IMR-90 (cell line): ENCODE measurements at places on chromosomes 1 and 21.

DNA sequence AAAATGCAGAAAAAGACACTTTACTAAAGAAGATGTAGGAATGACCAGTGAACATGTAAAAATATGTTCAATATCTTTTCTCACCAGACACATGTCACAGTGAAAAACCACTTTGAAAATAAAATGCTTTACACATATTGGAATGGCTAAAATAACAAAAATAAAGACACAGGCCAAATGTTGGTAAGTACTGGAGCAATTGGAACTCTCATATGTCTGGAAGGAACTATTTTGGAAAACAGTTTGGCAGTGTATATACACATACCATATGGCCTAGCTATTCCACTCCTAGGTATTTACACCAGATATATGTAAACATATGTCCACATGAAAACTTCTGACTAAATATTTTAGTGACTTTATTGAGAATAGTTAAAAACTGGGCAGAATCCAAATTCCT lies 927.2 kb downstream of the BRINP3 start:
- DNase-seq: no peak

DNA sequence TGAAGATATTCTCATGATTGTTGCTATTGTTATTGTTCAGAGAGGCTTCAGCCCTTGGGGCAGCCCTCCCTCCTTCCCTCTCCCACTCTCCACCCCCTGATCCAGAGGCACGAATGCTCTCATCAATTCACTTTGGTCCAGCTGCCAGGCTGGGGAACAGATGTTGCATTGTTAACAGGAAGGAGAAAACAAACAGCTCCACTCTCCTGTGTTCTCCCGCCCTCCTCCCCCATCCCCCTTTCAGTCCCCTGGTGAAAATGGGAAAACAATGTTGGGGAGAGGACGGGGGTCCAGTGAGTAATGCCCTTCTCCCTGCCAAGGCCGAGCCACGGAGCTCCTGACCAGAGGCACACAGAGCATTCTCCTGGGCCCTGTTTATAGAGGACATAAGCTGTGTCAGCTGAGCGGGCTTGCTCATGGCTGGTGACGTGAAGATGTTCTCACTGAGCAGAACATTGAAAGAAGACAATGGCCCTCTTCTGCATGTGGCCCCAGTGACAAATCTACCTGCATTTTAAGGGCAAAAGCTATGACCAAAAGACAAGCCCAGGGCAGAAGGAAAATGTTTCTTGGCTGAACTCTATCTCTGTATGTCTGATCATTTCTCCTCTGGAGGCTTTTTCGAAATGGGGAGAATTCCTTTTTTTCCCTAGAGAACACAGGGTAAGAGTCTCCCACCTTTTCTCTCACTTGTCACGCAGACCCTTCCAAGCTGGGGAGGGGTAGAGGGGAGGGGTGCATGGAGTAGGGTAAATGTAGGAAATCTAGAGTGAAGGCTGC lies 111.7 kb downstream of the GLUL start:
- no peak for DNase-seq

DNA sequence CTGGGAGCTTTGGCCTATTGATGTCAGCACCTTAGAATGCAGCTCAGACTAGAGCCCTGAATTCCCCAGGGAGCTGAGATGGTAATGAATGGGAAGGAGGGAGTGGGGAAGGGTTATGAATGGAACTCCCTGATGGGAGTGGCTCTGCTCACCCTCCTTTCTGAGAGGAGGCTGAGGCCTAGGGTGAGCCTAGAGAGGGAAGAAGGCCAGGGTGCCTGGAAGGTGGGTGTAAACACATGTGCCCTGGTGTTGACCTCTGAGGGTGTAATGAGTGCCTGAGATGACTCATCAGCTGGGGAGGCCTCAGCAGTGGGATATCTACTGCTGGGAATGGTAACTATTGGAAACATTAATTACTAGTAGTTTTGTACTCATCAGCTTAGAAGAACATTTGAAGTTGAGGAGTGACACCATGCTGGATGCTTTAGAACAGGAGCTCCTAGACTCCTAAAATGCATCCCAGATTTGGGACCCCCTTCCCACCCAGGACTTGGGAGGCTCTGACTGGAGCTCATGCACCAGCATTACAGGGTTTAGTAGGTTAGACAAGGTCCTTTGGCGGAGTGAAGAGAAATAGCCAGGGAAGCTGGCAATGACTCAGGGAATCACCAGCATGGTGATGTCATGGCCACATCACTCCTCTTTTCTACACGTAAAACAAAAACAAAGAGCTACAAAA lies 16.0 kb upstream of the PIGV start:
- DNase-seq: peak; percentile 99

- peak; percentile 38 for DNase-seq
Measured at GRCh38 chr1:72186733-72187307, 95.5 kb downstream of the NEGR1 start.

- DNase-seq: peak; percentile 0
Measured at GRCh38 chr1:75135573-75136194, 1.5 kb downstream of the LHX8 start.

DNA sequence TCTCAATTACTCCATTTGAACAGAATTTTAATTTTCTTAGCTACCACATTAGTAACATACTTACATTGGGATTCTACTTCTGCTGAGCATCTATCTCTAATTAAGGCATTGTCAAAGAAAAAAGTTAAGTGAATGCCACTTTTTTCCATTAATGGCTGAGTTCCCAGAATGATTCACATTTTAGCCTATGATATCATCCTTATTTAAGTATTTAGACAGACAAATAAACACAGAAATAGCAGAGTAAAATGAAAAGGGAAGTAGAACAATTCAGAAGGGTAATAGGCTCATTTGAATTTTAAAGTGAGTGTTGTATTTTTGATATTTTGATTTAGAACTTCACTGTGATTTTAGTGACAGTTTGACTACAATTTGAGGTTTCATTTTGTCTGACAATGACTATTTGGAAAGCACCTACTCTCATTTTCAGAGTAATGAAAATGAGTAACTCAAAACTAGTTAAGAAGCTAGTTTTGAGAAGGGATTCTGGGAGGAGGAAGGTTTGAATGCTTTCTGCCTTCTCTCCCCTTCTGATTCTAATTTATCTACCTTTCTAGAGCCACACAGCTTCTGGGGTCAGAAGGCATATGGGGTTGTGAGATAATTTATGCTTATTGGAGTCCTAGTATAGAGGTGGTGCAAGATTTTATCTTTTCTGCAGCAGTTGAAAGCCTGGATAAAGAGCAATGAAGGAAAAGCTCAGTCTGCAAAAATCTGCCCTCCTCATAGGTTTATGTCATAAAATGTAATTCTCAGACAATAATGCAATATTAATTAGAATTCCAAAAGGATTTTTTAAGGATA lies 15.5 kb downstream of the LYPLAL1 start:
- peak; percentile 83 for DNase-seq
